Prostate gland (tissue), 2 donors: ENCODE measurements at places on chromosomes 5 and 9.

DNA sequence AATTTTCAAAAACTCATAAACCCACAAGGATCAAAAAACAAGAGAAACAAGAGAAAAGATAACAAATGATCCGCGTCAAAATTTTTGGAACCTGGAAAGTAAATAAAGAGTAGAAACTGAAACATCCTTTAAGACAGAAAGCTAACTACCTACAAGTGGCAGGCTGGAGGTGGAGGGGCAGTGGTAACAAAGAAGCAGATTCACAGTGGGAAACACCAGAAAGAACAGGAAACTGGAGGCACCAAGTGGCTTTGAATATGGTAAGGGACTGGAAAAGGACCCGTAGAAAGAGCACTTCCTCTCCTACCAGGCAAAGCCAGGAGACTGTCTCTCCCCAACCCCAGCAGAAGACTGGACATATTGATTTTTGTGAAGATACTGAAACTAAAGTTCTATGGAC lies 100.6 kb upstream of the TARS1 start:
- no peak for DNase-seq

DNA sequence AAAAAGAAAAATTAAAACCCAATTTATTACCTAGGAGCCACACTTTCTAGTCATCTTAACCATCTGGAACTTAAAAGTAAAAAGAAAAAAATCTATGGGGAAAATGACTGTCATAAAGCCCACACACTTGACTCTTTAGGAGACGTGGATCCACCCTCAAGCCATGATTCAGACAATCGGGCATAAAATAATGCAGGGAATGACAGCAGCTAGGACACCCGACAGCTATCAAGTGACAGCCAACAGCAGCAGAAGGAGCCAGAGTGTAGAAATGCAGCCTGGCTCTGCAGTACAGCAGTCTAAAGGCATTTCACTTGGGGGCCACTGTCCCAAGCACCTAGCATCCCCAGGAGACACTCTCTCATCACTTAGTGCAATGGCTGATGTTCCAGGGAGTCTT lies 226.9 kb downstream of the CAAP1 start:
- DNase-seq = no peak

DNA sequence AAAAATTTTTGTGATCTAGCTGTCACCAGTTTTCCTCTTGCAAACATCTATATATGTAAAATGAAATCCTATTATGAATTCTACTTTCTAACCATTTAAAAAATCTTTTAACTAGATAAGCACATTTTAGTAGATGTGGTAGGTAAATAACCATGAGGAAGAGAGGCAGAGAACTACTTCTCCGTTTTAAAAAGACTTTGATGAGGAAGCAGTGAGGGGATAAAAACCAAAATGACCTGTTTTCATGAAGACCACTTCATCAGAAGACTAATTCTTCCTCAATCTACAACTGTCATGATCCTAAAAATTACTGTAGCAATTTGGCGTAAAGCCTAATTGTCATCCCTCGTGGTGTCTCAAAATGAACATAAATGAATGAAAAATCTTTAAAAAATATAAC lies 15.7 kb upstream of the ERBIN start:
- DNase-seq = no peak

DNA sequence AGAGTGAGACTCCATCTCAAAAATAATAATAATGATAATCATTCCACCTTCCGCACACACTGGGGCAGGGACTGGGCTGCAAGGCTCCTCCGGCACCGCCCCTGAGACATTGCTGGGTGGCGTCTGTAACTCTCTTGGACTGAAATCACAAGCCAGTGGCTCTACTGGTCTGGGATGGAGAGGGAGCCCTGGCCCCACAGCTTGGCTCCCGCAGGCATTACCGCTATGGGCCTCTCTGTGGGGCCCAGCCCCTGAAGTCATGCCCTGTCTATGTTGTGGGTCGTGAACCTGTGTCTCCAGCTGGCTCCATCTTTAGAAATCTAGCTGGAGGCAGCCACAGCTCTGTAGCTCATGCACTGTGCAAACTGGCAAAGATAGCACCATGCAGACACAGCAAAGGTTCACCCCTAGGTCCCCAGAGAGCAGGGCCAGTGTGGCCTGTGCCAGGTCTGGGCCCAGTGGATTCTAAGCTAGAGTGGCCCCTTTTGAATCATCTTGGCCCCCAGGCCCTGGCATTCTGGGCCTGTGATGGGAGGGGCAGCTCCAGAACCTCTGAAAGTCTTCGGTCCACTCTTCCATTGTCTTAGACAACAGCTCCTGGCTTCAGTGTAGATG lies 36.1 kb upstream of the COL5A1 start:
- DNase-seq = no peak

GRCh38 chr9:109894921-109895758 lies 115.1 kb downstream of the PALM2AKAP2 start:
- DNase-seq = no peak

GRCh38 chr5:112407666-112408065 lies 11.4 kb downstream of the EPB41L4A start:
- DNase-seq = no peak

- DNase-seq = no peak
Measured at GRCh38 chr5:81657386-81657785, 93.5 kb downstream of the SSBP2 start.

DNA sequence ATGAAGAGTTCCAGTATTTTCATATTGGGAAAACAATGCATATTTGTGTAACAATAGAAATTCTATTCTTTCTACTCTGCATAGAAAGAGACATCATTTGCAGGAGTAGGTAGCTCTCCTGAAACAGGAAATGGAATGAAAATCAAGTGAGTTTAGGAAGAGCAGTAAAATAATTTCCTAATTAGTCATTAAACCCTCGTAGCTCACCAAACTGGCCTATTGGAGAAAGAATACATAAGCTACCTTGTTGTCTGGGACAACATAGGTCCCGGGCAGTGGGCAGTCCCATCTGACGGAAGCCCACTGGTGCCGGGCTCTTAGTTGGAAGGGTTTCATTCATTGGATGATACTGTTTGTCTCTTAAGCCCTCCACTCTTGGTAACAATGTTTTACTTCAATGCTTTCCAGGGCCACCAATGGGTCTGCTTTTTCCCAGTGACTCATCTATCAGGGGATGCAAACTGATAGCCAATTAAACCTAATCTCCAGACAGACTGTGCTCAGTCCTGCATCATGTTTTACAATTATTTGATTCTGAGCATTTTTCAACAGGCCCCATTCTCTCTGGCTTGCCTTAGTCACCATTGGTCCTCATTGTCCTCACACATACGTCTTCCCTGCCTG lies 46.5 kb downstream of the GNA14 start:
- DNase-seq = no peak

- DNase-seq = no peak
Measured at GRCh38 chr9:123984802-123985201, 26.8 kb upstream of the LHX2 start.

GRCh38 chr5:62578540-62578939 lies at the start of gene LRRC70:
TSS of gene LRRC70 (plus strand) at chr5:62578819. CDS start at chr5:62579439, 620 bp downstream.
- no peak for DNase-seq

- no peak for DNase-seq
Measured at GRCh38 chr5:125750147-125750860, 672.9 kb upstream of the GRAMD2B start.

GRCh38 chr5:66143473-66144073 lies 527 bp upstream of the SREK1 start:
- no peak for DNase-seq

- DNase-seq = no peak
Measured at GRCh38 chr5:138662599-138662998, 87.4 kb upstream of the HSPA9 start.

DNA sequence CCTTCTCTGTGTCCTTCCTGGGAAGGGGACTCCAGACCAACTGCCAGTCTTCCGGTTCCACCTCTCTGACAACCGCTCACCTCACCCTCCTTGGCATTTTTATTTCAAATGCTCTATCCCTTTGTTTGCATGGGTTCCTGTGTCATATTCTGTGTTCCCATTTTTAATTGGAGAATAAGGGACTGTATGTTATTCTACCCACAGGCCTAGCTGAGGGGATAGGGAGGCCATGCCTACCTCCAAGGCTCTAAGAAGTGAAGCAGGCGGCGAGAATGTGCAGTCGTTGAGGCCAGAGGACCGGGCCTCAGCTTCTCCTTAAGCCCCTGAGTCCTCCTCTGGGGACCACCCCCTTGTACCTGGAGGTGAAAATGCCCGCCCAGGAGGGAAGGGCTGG lies 936 bp upstream of the WDR5 start:
- DNase-seq = no peak

- DNase-seq = no peak
Measured at GRCh38 chr5:61970218-61970617, 335.8 kb upstream of the KIF2A start.

DNA sequence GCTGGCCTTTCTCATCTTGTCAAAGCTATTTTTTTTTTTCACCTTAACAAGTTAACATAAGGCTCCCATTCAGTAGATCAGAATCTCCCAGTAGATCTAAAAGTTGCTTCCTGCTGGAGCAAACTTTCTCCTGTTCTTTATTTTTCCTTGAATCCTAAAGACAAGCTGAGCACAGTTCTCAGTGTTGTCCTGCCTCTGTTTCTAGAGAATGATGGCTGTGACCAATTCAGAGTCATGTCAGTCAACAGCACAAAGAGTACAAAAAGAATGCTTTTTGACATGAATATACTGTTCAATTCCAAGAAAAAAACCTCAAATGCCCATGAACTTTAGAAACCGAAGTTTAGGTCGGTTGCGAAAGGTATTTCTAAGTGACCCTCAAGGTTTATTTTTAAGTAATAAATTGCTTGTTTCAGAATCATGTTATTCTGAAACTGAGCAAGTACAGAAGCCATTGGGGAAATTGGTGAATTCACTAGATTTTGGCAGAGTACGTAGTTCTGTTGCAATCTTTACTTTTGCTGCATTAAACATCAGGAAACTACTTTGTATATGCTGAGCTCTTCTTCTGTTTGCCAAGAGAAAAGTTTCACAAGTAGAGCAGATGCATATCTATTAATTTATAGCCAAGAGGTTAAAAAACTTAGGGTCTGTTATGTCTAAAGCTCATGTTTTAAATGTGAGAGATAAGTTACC lies 161.7 kb upstream of the RPS23 start:
- no peak for DNase-seq

DNA sequence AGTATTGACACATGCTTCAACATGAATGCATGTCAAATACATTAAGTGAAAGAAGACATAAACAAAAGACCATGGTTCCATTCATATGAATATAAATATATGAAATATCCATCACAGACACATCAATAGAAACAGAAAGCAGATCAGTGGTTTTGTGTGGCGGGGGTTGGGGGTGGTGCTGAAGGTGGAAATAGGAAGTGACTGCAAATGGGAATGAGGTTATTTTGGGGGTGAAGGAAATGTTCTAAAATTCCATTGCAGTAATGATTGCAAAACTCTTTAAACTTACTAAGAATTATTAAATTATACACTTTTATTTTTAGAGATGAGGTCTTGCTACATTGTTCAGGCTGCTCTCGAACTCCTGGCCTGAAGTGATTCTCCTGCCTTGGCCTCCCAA lies 28.7 kb downstream of the TAF1L start:
- DNase-seq = no peak

- no peak for DNase-seq
Measured at GRCh38 chr5:157469687-157470086, 9.7 kb downstream of the NIPAL4 start.

DNA sequence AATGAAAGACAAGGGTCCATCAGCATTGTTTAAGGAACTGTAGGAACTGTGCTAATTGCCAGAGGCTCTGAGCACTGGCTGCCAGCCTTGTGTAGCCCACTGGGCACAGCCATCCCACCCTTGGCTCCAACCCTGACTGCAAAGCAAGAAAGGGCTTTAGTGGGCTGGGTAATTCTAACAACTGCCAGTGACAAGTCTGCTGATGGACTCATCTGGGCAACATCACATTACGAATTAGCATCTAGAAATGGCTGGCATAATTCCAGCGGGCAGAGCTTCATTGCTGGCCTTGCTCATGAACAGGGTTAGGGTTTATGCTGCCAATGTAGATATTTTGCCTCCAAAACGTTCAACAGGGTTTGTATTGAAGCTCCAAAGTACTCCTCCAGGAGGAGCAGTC lies 326.9 kb downstream of the ARHGEF28 start:
- DNase-seq = no peak

DNA sequence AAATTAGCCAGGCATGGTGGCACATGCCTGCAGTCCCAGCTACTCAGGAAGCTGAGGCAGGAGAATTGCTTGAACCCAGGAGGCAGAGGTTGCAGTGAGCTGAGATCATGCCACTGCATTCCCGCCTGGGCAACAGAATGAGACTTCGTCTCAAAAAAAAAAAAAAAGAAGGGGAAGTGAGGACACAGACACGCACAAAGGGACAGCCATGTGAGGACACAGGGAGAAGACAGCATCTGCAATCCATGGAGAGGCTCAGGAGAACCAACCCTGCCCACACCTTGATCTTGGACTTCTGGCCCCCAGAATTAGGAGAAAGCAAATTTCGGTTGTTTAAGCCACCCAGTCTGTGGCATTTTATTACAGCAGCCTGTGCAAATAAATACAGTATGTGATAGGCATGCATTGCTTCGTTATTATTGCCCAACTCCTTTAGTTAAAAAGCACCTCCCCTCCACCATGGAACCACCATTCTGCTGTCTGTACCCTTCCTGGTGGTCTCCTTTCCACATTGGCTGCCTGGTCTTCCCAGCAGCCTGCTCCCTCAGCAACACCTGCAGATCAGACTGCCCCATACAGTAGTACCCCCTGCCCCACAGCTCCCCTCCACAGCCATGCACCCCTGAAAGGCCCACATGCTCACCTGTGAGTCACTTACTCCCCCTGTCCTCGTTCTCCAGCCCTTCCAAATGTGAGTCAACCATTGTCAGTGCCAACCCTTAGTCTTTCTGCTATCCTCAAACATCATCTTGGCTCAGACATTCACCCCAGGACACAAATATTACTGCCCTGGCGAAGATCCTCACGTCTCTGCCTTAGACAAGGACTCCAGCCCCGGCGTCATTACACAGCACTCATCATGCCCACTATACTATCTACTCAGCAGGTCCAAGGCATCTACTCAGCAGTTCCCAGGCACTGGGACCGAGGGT lies 128.8 kb downstream of the ROR2 start:
- DNase-seq = no peak

DNA sequence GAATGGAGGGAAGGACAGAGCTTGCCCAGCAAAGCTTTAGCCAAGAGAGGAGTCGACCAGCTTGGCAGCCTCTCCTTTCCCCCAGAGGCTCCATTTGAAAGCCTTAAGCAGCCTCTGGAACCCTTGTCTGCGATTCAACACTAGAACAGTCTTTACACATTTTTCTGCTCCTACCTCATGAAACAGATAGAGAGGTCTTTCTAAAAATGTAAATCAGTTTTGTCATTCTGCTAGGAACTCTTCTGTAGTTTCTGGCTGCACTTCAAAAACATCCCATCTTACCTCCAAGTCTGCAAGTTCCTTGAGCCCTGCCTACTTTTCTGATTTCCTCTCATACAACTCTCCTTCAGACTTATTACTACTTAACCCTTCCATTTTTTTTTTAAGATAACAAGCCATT lies 70.1 kb downstream of the PDE4D start:
- DNase-seq = no peak

DNA sequence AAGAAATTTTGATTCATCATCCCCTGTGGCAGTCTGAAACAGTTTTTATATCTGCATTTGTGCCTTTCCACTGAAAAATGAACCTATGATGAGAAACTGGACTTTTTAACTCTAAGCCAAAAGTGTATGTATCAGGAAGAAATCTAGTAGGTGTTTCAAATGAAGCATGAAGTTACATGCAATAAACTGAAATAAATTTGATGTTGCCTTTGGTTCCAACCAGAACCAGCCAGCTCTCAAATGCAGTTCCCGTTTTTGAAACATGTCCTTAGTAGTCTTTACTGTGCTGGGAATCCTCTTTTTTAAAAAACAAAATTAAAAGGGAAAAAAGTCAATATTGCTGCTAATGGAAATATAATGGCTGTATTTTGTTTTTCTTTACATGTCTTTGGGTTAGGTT lies 43.9 kb downstream of the HACD4 start:
- no peak for DNase-seq
